ENCODE measurements at places on chromosomes 7 and 10.

- no peak for DNase-seq
Measured at GRCh38 chr7:11620406-11621253, 211.4 kb downstream of the THSD7A start.

DNA sequence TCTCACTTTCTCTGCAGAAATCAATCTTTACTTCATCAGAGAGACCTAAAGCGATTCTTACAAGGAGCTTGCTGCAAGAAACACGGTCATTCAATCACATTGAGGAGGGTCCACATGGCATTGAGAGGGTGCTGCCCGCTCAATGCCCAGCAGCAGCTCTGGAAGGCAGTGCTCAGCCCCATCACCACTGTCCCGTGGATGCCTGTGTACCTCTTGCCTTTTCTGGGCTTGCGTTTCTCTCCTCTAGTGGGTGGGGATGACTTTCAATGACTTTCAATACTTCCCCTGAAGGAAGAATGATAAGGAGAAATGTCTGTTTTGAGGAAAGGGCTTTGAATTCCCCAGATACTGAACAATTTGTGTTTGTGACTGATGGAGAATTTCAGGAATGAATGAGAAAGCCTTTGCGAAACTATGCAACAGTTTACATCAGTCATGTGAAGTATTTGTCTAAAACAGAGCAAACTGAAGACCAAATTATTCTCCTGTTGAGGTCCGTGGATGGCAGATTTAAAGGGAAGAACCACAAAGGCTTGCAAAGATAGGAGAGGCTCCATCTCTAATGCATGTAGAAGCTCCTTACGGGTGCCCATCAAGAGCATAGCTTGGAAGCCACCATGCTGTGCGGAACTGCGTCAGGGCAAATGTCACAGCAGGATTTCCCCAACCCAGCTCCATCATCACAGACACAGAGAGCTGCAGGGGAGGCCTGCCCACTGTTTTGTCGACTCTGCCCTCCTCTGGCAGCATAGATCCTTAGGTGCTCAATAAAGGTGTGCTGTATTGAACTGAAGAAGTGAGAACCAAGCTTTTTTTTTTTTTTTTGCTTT lies 6.6 kb upstream of the ZNF22 start:
- DNase-seq = peak; percentile 61

GRCh38 chr10:78752221-78752620 lies 316.5 kb upstream of the ZMIZ1 start:
- no peak for DNase-seq

- peak; percentile 88 for DNase-seq
Measured at GRCh38 chr10:4947635-4948596, 15.3 kb upstream of the AKR1C1 start.

GRCh38 chr10:6647811-6648526 lies 67.9 kb upstream of the PRKCQ start:
- peak; percentile 14 for DNase-seq

GRCh38 chr7:7769710-7770627 lies 51.6 kb upstream of the RPA3 start:
- DNase-seq = peak; percentile 86

DNA sequence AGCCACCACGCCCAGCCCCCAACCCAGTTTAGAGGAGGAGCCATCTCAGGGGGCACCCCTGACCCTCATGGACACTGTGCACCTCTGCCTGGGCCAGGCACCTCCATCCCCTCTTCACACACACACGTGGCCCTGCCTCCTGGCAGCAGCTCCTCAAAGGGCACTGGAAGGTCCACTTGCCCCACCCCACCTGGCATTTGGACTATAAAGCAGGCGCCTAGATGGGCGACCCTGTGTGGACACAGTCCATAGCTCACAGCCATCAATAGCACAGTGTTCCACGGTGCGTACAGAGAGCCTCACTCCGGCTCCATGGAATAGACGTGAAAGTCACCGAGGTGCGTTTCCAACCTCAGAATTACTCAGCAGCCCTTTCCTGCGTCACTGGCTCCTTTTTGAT lies 41.0 kb downstream of the FKBP6 start:
- DNase-seq = no peak

GRCh38 chr10:131698232-131698631 lies 202.6 kb upstream of the PPP2R2D start:
- no peak for DNase-seq

DNA sequence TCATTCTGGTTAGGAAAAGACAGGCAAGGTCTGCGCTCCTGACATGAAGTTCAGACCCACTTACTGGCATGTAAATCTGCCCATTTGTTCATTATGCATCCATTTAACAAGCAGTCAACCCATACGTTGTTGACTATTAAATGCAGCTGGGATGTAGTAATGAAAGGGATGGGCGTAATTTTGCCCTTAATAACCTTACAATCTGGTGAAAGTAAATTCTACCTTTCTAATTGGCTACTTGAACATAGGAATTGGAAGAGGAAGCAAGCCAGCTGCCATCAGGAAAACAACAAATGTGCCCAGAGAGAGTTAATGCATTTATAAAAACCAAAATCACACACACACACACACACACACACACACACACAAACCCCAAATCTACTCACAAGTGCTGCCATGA lies 170.2 kb upstream of the PITRM1 start:
- no peak for DNase-seq

- DNase-seq = no peak
Measured at GRCh38 chr10:54900584-54900983, 99.6 kb upstream of the PCDH15 start.

GRCh38 chr7:106517508-106517907 lies 143.4 kb downstream of the CCDC71L start:
- no peak for DNase-seq

GRCh38 chr10:60652628-60653027 lies 125.7 kb upstream of the CDK1 start:
- DNase-seq = no peak

- DNase-seq = peak; percentile 20
Measured at GRCh38 chr10:128173386-128173785, 47.2 kb upstream of the MKI67 start.

- no peak for DNase-seq
Measured at GRCh38 chr7:123241809-123242208, 42.0 kb upstream of the SLC13A1 start.

DNA sequence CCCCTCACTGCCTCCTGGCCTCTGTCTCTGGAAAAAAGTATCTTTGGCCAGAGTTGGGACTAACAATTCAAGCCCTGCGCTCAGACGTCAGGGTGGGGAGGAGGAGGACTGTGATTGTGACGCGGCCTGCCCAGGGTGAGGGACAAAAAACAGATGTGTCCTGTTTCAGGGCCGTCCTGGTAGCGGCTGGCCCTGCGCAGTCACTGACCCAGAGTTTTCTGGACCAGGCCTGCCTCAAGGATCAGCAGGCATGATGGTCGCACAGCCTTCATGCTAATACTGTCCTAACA lies 110.1 kb downstream of the CYTH3 start:
- no peak for DNase-seq

DNA sequence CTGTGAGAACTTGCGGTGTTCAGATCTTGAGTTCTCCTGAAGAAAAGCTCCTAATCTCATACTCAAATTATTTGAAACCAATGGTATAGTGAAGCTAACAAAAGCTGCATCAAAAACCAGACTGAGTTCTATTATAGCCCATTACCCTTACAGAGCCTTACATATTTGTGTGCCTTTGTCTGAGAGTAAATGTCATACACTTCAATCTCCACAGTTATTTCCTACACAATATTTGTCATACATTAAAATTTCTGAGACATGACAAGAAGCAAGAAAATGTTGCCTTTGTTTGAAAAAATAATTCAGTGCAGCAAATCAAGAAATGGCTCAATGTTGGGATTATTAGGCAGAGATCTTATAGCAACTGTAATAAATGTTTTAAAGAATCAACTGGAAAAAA lies 776.1 kb upstream of the MBL2 start:
- no peak for DNase-seq

DNA sequence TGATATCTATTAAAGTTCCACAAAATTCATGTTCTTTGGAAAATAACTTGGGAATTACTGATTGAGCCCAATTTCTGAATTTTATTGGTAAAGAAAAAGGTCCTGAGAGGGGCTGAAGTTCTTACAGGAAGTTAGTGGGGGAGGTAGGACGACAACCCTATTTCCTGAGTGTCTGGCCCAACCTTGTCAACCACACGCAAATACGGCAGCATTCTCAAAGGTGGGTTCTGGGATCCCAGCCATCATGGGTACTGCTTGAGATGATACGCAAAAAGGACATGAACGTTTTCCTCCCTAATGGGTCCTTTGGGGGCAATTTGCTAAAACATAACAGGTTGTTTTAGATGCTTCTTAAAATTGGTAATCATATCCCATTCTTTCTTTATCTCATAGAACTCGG lies 2.7 kb upstream of the PDCD4 start:
- no peak for DNase-seq

DNA sequence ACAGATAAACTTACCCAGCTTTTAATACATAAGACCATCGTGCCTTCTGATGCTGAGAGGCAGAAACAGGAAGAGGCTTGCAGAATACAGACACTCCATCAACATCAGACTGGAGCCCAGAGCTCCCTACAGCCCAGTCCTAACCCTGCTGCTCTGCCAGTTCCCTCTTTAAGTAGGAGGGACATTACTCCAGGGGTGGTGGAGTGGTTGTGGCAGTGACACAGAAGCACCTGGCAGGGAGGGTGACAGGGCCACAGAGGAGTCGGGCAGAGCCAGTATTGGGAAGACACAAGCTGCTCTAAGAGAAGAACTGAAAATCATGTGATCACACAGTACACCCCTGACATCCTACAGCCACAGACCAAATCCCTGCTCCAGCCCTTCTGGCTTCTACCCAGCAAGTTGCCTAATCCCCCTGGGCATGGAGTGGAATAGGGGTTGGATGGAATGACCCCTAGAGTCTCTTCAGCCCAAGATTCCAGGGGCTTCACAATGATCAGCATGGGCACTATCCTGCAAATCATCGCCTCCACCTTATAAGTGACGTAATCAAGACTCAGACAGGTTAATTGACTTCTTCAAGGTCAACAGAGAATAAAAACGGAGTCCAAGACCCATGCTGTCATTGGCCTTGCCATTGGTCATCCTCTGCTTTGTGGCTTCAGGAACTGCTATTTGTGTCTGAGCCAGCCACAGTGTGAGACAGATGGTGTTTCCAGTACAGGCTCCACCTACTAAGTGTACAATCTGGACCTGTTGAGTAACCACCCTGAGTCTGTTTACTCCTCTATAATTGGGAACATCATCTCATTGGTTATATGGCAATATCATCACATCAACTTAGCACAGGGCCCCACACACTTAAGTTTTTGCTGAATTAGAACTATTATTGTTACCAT lies 61.1 kb upstream of the ZMIZ1 start:
- DNase-seq = peak; percentile 16

GRCh38 chr7:7564323-7564780 lies 2.3 kb upstream of the MIOS start:
- peak; percentile 29 for DNase-seq

DNA sequence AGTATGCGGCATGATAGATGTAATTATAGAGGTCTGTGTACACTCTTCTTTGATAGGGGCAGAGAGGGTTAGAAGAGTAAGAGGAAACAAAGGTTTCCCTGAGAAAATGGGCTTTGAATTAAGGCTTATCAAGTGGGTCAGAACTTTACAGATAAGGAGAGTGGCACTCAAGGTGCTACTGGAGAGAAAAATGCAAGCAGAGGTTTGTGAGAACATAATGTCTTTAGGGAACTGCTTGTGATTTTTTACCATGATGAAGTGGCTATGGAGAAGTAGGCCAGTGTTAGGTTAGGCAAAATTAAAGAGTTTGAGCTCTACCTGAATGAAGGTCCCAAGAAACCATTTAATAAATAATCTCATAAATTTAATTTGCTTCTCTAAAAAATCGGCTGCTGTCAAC lies 14.3 kb downstream of the STARD3NL start:
- DNase-seq = no peak

DNA sequence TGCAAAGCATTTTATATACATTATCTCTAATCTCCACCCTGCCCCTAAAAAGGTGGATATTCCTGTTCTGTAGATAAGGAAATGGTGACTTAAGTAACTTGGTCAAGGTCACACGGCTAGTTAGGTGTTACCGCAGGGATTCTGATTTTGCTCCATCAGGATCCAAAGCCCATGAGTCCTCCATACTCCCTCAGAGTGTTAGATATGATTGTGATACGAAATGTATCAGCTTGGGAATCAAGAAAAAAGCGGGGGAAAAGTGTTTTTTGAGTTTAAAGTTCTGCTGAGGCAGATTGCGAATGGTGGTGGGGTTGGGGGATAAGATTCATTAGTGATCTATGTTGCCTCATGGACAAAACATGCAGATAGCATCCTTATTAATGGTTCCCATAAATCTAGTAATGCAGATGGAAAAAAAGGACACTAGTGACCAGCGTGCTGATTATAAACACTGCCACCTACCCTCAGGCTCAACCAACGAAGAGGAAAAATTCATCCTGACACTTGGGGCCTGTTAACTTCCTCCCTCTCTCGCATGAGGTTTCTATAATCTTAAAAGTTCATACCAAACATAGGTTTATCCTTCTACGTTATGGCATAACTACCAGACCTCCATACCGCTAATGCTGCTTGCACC lies 2.3 kb downstream of the ICA1 start:
- DNase-seq = no peak

DNA sequence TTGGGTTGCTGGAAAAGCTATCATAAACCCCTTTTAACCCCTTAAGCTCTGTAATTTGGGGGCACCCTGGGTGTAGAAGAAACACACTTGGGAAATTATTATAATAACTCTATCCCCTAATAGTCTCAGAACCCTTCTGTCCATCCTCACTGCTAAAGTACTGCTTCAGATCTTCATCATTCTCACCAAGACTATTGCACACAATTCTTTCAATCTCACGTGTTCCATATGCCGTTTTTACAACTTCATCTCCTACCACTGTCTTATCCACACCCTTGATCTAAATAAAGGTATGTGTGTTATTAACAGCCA lies 15.8 kb downstream of the ANKRD22 start:
- no peak for DNase-seq

- DNase-seq = no peak
Measured at GRCh38 chr10:112275512-112276245, 7.5 kb upstream of the TECTB start.

GRCh38 chr7:1949681-1950055 lies 279.6 kb downstream of the ELFN1 start:
- DNase-seq = no peak

Data from fibroblast of lung (primary cell).